ENCODE measurements at places on chromosomes 2 and 18. TPM values are rescaled to one million over a fixed set of nuclear protein-coding genes. Genes with fewer than 3 reads are reported as not detected.

- DNase-seq, result no peak
Measured at GRCh38 chr2:60832621-60833020, 48.8 kb upstream of the REL start.

GRCh38 chr2:41707790-41708451 is 339.9 kb upstream of the PKDCC start:
- no peak for DNase-seq

- no peak for DNase-seq
Measured at GRCh38 chr18:59564561-59564960, 132.7 kb downstream of the CCBE1 start.

GRCh38 chr2:199223791-199224190 is 233.9 kb downstream of the SATB2 start:
- DNase-seq, result no peak

OBSL1 gene
- total RNA-seq, result 114 TPM

EGR4 gene
- total RNA-seq, result 0.54 TPM

DNA sequence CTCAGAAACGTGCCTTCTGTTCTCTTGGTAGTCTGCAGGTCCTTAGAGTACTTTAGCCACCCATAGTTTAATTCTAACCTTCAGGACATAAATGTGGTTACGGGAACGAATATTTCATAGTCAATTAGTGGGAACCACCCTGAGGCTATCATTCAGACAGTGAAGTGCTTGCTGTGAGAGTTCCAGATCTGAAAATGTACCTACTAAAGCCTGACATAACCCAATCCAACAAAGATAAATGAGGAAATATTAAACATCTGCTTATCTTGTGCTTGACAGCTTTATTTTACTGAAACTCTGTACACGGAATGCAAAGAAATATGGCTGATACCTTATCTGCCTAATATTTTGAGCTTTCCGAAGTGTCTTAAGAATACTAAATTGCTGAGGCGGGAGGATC is 43.0 kb downstream of the RAB27B start:
- DNase-seq, result no peak

DNA sequence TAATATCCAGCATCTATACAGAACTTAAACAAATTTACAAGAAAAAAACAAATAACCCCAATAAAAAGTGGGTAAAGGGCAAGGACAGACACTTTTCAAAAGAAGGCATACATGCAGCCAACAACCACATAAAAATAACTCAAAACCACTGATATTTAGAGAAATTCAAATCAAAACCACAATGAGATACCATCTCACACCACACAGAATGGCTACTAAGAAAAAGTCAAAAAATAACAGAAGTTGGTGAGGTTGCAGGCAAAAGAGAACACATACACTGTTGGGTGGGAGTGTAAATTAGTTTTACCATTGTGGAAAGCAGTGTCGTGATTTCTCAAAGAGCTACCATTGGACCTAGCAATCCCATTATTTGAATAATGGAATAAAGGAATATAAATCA is 1973.9 kb upstream of the LRRTM1 start:
- DNase-seq, result no peak

MRPL19 gene
- total RNA-seq, result 10.2 TPM

SCN9A gene
- total RNA-seq, result 29.9 TPM

LYPD6 gene
- total RNA-seq, result 0.27 TPM

Measured in hematopoietic multipotent progenitor cell (in vitro differentiated cells).